ENCODE measurements at places on chromosomes 1 and 21.
A peak's percentile ranks its signal among the peaks of the same experiment; 100 is the strongest.

DNA sequence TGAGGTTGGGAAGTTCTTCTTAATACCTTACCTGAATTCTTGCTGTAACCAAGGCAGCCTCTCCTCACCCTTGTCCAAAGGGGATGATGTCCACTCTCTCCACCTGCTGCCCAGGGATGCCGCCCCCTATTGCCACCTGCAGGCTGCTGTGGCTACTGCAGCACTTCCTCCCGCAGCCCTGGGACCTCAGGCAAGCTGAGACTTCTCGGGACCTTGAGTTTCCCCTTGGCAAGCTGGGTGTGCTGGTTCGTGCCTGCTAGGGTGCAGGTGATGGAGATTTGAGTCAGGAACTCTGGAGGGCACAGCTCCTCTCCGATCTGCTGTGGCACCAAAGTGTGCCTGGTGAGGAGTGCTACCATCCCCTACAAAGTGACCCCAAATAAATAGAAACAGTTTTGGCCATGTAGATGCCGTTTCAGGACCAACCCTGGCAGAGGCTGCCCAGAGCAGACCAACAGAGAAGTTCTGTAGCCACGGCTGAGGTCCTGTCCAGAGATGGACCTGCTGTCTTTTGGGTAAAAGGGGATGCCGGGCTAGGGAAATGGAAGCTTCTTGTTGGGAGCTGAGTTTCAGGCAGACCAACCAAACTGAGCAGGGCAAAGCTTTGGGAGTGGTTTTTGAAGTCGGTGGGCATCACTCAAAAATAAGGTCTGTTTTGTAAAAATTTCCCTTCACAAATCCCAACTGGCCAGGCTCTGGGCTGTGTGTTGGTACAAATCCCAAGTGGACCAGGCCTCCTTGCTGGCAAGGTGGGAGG is 31.7 kb downstream of the RUNX3 start:
- DNase-seq, result no peak

GRCh38 chr21:45454926-45455673 is 50.1 kb downstream of the COL18A1 start:
- no peak for DNase-seq

DNA sequence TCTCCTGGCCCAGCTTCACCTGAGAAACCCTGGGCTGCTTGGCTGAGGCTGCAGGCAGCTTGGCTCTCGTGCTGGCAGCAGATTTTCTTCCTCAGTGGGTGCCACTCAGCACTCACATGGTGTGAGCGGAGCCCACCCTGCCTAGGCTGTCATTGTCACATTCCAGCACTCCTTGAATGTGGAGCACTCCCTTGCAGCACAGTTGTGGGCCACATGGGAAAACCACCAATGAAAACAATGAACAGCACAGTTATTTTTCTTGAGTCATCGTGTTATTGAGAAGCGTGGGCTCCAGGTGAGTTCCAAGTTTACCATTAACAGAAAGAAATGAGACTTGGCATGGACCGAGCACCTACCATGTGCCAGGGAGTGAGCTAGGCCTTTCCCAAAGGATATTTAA is 27.2 kb upstream of the TRIM67 start:
- DNase-seq, result no peak

- no peak for DNase-seq
Observed at GRCh38 chr1:210848474-210848873, 285.5 kb downstream of the KCNH1 start.

GRCh38 chr21:33993286-33994231 is 78.0 kb upstream of the ATP5PO start:
- DNase-seq, result peak; percentile 85

GRCh38 chr21:43762303-43763128 is 13.6 kb downstream of the CSTB start:
- DNase-seq, result no peak

- DNase-seq, result no peak
Observed at GRCh38 chr1:46489169-46489637, 433 bp upstream of the DMBX1 start.

Data from GF-D8 (cell line).